CD4-positive, alpha-beta T cell treated with Interleukin-17A for 4 hours (primary cell): ENCODE measurements at places on chromosomes 13 and 19.
A peak's percentile ranks its signal among the peaks of the same experiment; 100 is the strongest.

- DNase-seq, result no peak
Measured at GRCh38 chr19:12664406-12665280, 1.9 kb downstream of the MAN2B1 start.

DNA sequence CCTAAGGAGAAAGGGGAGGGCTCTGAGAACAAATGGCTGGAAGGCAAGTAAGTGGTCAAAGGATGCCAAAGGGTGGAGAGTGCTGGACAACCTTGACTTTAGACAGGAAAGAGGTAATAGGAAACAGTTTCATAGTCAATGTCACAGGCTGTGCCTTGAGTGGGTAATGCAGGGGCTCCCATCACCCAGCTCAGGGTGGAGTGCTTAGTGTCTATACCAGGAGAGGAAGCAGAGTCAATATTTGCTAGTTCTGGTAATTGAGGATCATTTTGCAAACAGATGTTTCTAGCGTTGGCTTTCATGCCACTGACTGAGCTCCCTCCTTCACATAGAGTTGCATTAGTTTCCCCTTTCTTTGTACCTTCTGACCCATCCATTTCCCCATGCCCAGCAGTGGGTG is 64.6 kb upstream of the KL start:
- no peak for DNase-seq

DNA sequence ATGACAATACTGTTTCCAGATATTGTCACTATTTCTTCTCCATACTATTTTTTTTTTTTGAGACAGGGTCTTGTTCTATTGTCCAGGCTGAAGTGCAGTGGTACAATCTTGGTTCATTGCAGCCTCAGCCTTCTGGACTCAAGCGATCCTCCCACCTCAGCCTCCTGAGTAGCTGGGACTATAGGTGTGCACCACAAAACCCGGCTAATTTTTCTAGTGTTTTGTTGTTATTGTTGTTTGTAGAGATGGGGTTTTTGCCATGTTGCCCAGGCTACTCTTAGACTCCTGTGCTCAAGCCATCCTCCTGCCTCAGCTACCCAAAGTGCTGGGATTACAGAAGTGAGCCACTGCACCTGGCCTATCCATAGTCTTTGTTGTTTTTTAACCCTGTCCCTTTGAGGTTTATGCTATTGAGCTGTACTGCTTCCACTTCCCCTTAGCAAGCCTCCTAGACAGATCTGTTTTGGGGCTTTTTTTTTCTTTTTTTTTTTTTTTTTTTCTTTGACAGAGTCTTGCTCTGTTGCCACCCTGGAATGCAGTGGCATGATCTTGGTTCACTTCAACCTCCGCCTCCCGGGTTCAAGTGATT is 27.6 kb upstream of the MAP3K10 start:
- DNase-seq, result no peak

- DNase-seq, result peak; percentile 5
Measured at GRCh38 chr13:97141564-97142005, 80.5 kb upstream of the MBNL2 start.

DNA sequence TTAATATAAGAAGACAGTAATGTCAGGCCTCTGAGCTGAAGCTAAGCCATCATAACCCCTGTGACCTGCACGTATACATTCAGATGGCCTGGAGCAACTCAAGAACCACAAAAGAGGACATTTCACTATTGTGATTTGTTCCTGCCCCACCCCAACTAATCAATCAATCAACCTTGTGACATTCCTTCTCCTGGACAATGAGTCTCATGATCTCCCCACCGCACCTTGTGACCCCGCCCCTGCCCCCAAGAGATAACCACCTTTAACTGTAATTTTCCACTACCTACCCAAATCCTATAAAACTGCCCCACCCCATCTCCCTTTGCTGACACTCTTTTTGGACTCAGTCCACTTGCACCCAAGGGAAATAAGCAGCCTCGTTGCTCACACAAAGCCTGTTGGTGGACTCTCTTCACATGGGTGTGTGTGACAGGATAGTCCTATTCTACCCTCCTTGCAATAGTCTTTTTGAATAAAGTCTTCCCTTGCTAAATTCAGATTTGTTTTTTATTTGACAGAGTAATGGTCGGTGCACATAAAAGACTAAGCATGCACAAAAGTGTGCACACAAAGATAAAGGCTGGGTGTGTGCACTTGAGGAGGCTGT is 14.0 kb downstream of the CD70 start:
- no peak for DNase-seq

DNA sequence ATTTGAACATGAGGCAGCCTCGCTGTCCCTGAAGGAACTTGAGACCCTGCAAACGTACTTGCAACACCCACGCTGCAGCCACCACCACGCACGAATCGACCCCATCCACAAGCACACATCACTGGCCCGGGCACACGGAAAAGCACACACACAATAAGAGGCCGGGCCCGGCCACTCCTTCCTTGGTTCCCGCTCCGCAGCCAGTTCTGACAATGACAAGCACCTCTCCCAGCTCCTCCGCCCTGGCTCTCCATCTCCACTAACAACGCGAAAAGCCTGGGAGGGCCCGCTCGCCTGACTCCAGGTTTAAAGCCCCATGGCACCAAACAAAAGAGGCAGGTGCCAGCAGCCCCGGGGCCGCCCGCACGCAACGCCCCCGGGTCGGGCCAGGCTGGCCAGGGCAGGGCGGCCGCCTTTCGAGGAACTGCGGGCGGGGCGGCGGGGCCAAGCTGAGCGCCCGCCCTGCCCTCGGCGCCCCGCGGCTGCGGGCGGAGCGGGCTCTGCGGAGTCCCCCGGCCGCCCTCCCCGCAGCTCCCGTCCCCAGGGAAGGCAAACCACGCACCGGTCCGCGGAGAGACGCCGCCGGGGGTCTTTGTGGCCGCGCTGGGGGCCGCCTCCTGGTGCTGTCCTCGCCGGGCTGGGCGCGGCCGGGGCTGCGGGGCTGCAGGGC is 495 bp downstream of the DCLK1 start:
- DNase-seq, result no peak

GRCh38 chr13:96248103-96248502 is 158.2 kb downstream of the HS6ST3 start:
- DNase-seq, result no peak

DNA sequence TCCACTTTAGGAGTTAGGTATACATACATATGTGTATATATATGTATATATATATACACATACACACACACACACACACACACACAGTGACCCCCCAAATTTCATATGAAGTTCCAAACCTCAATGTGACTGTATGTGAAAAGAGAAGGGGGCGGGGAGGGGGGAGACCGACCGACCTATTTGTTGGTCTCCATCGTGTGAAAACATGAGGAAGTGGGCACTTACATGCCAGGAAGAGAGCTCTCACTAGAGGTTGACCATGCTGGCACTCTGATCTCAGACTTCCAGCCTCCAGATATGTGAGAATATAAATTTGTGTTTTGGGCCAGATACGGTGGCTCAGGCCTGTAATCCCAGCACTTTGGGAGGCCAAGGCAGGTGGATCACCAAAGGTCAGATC is 24.6 kb downstream of the ZNF562 start:
- no peak for DNase-seq

DNA sequence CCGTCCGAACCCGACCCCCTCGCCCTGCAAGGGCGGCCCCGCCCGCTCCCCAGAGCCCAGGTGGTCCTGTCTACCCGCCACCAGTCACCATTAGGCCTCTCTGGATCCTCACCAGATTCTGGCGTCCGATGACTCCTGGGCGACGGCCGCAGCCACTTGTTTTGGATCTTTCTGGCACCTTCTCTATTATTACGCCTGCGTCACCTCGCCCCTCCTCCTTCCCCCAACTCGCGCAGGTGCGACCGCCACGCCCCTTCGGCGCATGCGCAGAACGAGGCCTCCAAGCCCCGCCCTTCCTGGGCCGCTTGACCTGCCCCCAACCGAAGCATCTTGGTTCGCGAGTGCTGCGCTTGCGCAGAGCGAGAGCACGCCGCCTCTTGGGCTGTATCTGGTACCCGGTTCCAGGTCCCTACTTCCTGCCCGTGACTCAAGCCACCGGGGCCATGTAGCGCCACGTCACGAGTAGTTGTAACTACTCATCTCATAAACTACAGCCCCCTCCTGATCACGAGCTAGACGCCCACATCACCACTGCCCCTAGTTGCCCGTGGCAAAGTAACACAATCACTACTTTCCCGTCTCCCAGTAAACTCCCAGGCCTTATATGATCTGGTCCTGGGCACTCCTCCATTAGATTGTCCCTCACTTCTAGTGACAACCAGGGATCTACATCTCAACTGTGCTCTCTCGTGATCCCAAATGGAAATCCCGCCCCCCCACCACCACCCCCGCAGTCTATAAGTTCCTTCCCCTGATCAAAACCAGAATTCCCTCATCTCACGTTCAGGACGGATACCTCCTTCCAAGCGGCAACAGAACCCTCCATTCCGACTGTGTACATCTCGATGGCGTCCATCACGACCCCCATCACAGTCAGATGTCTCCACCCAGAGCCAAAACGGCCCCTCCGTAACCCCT is at the start of gene DEDD2:
Gene DEDD2, minus strand, starts transcription at position 158 of the 918 bp plus-strand sequence. CDS start 670 bp downstream, outside the sequence.
- DNase-seq, result peak; percentile 99

DNA sequence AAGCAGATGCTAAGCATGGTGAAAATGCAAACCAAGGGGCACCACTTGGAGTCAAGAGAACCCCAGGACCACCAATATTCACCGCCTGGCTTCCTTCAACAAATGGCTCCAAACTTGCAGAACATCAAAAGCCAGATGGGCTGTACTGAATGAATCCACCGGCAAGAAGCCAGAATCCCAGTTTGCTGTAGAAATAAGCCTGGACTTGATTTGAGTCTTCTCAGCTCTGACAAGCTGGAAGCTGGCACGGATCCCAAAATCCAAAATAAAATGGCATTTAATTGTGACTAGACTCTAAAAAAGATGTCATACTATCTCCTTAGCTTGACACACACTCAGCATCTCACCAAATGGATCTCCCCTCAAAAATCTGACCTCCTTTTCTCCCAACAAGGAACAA is 11.9 kb downstream of the EFNB2 start:
- no peak for DNase-seq

GRCh38 chr19:21581646-21582240 is 76.3 kb downstream of the ZNF429 start:
- no peak for DNase-seq

GRCh38 chr19:51016798-51017683 is 2.5 kb downstream of the KLK10 start:
- no peak for DNase-seq

DNA sequence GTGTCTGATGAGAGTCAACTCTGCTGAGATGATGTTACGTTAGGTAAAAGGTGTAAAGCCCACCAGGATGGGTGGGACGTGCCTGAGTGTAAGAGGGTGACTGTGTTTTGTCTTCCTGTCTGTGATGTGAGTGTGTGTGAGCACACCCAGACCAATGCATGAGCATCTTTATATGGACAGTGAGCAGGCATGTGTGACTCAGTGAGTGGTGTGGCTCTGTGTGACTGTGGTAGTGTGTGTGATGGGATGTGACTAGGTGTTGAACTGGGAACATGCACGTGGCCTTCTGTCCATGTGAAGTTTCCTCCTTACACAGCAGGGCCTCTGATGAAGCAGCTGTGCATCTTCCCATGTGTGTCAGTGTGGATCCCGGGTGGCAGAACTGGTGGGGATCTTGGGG is 17.8 kb upstream of the LGALS16 start:
- DNase-seq, result no peak

- DNase-seq, result no peak
Measured at GRCh38 chr19:347946-348861, 3.6 kb upstream of the MIER2 start.

DNA sequence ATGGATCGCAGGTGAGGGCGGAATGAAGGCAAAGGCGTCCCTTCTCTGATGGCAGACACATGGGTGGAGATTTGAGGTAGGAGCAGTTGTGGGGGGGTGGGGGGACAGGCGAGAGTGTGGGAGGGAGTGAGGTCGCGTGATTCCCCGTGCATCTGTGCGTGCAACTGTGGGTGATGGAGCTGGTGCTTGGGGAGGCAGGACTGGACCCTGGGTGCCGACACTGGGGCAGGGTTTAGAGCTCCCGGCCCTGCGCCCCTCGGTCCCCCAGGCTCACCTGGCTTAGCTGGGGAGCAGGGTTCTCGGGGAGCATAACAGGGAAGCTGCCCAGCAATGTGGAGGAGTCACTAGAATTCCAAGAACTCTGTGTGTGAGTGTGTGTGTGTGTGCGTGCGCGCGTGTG is 3.4 kb downstream of the TMPRSS9 start:
- no peak for DNase-seq

DNA sequence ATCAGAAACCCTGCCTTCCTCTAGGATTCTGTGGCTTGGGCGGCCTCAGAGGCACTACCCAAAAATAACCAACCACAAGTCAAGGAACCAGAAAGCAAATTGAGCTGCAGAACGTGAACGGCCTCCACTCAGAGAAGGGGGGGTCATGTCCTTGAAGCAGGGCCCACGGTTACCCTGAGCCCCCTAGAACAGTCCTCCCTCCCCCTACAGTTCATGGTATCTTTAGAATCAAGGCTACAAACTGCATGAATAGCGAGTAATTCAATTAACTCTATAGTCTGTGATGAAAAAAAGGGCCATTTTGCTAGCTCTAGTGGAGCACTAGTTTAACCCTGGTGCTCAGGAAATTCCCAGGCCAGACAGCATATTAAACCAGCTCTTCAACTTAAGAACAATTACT is 79.0 kb upstream of the ZNF507 start:
- no peak for DNase-seq

- no peak for DNase-seq
Measured at GRCh38 chr19:39917561-39918182, 16.8 kb downstream of the FCGBP start.
